ENCODE measurements at places on chromosomes 16 and 17.

GRCh38 chr16:56617212-56618085 is 8.1 kb upstream of the MT1E start:
- DNase-seq: no peak

DNA sequence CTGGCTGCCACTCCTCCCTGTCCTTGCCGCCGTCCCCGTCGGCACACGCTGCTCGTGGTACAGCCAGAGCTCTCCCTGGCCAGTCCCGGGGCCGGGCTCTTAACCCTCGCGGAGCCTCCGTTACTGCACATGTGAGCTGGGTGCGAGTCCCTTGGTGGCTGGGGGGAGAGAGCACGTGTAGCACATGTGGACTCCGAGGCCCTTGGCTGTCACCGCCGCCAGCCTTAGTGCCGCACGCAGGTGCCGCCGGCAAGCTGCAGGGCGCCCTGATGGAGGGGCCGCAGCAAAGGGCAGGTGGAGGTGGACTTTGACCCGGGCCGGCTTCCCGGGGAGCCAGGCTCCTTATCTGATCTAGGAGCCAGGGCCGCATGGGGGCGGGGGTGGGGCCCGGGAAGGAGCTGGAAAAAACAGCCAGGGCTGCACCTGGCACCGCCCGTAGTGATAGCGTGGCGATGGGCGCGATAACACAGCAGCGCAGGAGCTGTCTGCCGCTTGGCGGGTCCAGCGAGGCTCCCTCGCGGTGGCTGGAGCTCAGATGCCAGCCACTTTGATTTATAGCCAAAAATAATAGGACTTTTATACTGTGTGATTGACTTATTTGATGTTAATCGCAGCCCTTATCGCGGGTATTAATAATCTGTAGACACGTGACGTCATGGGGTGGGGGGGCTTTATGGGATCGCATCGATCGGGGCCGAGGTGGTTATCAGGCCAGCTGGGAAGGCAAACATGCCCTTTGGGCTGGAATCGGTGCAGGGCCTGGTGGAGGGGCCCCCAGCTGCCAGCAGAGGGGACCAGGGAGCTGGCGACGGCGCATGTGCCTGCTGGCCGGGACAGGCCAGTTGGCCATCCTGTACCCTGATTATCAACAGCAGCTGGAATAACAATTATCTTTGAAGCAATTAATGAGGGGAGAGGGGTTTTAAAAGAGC is 35.1 kb downstream of the ZFPM1 start:
- no peak for DNase-seq

DNA sequence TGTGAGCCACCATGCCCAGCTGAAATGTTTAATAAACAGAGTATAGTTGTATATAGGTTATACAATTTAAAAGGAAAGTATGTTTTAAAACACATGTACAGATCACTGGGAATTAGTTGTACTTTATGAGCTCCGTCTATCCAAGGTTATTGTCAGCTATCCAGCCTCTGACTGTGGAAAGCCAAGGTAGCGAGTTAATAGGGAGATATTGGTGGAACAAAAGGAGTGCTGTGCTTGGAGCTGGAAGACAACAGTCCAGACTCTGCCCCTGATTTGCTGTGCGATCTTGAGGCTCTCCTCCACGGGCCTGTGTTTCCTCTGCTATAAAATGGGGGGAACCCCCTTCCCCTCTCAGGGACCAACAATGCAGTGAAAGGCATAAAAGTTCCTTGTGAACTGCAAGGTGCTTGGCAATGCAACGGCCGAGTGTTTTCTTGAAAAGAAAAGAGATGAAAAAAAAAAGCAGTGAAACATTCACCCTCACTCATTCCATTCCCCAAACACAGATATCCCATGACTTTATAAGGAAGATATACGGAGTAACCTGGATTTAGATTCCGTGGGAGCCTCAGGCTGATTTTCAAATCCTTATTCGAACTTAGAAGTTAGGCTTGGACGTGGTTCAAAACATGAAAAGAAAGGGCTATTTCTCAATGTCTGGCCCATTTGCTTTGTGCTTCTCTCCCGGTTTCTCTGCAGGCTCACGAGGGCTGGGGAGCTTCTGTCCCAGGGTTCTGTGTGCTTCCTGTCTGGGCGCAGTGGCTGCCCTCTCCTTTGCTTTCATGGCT is 34.1 kb downstream of the CUEDC1 start:
- DNase-seq: no peak

DNA sequence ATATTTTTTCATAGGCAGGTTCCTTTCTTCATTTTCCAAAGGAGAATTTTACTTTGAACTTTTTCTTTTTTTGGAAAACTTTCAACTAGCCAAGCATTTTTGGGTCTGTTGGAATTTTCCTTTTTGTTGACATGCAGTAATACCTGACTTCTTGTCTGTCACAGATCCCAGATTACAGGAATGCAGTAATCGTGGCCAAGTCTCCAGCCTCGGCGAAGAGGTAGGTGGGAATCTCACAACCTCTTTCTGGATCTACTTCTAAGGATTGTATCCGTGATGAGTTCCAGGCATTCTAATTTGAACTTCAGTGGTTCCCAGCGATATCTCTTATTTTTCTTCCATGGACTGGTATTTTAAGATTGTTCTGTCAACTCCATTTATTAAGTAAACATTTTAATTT is 31.7 kb downstream of the PRPSAP2 start:
- no peak for DNase-seq

DNA sequence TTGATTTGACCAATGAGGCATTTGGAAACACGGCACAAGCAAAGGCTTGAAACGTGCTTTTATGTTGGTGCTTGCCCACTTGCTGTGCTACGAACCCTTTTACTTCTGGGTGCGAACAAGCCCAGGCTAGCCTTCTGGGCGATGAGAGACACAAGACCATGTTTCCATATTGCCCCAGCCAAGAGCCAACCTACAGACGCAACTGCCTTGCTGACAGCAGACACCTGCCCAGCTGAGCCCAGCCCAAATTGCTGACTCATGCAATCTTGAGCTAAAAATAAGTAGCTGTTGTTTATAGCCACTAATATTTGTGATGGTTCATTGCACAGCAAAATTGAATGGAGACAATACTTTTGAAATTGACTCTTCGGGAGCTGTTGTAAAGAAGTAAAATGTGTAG is 464.5 kb downstream of the WWOX start:
- no peak for DNase-seq

GRCh38 chr17:56987283-56987834 is 9.4 kb downstream of the SCPEP1 start:
- DNase-seq: no peak

- DNase-seq: peak; percentile 57
Observed at GRCh38 chr17:39926588-39927100, 757 bp downstream of the ORMDL3 start.

GRCh38 chr17:41718287-41718645 is 6.1 kb downstream of the GAST start:
- DNase-seq: no peak

- DNase-seq: no peak
Observed at GRCh38 chr17:33218698-33219601, 74.1 kb downstream of the ASIC2 start.

GRCh38 chr17:58822148-58823050 is 66.7 kb downstream of the PPM1E start:
- no peak for DNase-seq

- DNase-seq: no peak
Observed at GRCh38 chr16:88067530-88068411, 116.5 kb downstream of the BANP start.

GRCh38 chr17:59373882-59374495 is 42.5 kb downstream of the YPEL2 start:
- no peak for DNase-seq

DNA sequence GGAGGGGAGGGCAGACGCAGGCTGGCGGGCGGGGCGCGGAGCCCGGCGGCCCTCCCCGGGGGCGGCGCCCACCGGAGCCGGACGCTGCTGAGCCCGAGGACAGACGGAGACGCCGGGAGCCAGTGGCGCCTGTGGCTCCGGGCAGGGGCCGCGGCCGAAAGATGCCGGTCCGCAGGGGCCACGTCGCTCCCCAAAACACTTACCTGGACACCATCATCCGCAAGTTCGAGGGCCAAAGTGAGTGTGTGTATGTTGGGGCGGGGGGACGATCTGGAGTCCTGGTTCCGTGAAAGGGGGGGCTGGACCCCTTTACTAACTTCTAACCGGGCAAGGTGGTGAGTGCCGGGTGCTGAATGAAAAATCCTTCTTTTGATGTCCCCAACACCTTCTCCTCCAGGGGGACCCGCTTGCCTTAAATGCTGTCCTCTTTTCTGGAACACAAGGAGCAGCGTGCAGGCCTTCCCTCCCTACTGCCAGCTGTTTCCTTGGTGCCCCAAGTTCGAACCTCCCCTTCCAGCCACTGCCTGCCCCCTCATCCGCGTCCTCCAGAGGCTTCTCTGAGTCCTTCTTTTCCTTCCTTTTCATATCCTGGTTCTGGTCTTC is at the start of gene KCNH6:
Gene KCNH6 (plus strand): TSS at position 106 of the 603 bp plus-strand sequence. CDS start 56 bp downstream, at position 162.
- no peak for DNase-seq

- DNase-seq: no peak
Observed at GRCh38 chr16:8959921-8960787, 3.6 kb downstream of the USP7 start.

DNA sequence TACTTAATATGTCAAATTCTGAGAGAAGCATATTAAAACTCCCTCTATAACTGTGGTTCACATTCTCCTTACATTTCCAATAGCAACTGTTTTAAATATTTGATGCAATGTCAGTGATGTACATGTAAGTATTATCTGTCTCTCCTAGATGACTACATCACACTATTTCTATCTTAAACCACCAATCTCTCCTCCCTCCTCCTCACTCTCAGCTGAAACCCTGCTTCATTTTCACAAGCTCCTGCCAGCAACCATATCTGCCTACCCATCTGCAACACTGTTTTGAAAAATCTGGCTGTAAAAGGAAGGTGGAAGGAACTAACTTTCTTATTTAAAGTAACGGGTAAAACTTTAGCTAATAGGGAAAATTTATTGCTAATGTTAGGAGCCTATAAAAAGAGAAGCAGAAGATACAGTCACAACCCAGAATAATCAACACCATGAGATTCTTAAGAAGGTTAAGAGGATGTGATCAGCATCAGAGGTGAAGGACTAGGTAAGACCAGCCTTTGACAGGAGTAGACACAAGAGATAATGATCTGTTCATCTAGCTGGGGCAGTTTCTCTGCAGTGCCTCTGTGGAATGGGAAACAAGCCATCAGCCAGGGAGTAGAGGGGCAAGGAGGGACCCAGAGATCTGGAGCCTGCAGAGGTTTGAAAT is 31.0 kb downstream of the MYH10 start:
- no peak for DNase-seq

DNA sequence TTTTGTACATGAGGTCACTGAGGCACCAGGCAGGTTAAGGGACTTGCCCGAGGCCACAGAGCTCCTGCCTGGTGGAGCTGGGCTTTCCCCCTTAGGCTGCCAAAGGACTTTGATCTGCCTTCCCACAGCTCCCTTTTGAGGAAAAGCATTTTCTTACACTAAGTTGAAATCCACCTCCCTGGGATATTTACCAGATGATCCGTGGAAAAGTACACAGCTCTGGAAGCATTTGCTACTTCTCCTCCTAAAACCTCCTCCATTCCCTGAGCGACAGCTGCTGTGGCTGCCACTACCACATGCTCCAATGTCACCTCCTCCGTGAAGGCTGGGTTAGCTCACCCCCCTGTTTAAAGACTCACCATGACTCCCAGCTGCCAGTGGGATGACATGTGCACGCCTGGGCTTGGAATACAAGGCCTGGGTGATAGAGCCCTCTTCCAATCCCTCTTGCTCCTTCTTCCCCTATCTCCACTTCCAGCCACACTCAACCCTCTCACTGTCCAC is 1.2 kb upstream of the MPRIP start:
- no peak for DNase-seq

DNA sequence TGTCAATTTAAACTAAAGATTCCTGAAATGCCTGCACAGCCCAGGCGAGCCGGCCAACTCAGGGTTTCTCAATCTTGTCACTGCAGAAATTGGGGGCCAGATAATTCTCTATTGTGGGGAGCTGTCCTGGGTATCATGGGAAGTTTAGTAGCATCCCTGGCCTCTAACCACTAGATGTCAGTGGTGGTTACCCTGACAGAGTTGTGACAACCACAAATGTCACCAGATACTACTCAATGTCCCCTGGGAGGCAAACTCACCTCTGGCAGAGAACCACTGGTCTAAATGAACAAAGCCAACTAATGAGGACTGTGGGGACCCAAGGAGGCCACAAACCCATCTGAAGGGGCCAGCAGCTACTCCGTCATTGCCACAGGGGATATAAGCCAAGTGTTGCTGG is 90.9 kb downstream of the MYH11 start:
- DNase-seq: no peak

- no peak for DNase-seq
Observed at GRCh38 chr16:7088711-7089110, 243.9 kb upstream of the RBFOX1 start.

- DNase-seq: no peak
Observed at GRCh38 chr16:68785715-68786114, 48.6 kb downstream of the CDH1 start.

DNA sequence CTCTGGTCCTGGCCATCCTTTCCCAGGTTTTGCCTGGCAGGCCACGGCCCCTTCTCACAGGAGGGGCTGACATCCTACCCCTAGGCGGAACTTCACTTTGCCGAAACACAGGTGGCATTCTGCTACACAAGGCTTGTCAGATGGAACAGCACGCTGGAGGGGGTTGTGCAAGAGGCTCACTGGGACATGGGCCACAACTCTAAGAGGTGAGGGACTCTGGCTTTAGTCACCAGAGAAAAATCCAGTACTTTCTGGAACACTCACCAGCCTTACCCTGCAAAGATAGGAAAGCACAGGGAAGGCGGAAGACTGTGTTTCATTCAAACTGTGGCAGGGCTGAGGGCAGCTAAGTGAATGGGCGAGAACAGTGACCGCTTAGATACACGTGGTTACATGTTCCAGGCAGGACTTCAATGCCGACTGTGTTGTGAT is 18.3 kb downstream of the CDC42EP4 start:
- DNase-seq: no peak

DNA sequence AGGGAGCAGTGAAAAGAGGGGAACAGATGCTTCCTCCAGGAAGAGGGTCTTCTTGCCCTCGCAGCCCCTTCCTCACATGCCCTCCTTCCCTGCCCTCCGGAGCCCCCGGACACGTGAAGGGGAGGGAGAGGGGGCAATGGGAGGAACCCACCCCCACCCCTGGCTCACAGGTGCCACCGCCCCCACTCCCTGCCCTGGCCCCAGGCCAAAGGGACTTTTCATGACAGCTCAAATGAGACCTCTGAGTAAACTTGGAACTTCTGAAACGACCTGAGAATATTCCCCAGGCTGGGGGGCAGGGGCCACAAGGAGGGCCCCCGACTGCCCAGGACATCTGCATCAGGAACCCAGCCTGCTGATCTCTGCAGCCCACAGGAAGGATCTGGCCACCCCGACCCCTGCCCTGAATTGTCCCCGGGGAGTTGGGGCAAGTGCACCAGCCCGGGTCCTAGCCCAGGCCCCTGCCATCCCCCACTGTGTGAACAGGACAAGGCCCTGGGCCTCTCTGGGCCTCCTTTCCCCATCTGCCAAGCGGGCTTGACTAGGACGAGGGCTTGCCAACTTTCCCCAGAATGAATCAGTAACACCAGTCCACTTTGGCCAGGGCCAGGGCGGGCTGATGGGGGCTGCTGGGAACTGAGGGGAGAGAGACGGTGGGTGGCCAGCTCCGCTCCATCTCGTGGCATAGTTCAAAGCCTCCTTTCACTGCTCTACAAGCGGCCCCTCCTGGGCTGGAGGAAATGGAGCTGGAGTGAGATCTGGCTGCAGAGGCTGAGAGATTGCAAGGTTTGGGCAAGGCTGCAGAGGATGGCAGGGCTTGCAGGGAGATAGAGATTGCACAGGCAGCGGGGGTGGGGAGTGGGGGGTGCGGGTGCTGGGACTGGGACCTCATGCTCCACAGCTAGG is 3.8 kb downstream of the IL21R start:
- peak; percentile 85 for DNase-seq

Measured in activated naive CD4-positive, alpha-beta T cell treated with anti-CD3 and anti-CD28 coated beads, Interleukin-2, amount 50 U/mL, for 72 hours (primary cell).